Mesenteric fat pad (tissue), 1 donor: ENCODE measurements at places on chromosomes 7 and 10. TPM values are rescaled to one million over a fixed set of nuclear protein-coding genes. Genes with fewer than 3 reads are reported as not detected.

- DNase-seq: no peak
These were observed 58.4 kb upstream of the ETV1 start for GRCh38 chr7:14047709-14048399.

- no peak for DNase-seq
These were observed 59.4 kb downstream of the EBLN1 start for GRCh38 chr10:22158426-22158825.

- DNase-seq: no peak
These were observed 16.6 kb upstream of the ADRB1 start for GRCh38 chr10:114027041-114027394.

DNA sequence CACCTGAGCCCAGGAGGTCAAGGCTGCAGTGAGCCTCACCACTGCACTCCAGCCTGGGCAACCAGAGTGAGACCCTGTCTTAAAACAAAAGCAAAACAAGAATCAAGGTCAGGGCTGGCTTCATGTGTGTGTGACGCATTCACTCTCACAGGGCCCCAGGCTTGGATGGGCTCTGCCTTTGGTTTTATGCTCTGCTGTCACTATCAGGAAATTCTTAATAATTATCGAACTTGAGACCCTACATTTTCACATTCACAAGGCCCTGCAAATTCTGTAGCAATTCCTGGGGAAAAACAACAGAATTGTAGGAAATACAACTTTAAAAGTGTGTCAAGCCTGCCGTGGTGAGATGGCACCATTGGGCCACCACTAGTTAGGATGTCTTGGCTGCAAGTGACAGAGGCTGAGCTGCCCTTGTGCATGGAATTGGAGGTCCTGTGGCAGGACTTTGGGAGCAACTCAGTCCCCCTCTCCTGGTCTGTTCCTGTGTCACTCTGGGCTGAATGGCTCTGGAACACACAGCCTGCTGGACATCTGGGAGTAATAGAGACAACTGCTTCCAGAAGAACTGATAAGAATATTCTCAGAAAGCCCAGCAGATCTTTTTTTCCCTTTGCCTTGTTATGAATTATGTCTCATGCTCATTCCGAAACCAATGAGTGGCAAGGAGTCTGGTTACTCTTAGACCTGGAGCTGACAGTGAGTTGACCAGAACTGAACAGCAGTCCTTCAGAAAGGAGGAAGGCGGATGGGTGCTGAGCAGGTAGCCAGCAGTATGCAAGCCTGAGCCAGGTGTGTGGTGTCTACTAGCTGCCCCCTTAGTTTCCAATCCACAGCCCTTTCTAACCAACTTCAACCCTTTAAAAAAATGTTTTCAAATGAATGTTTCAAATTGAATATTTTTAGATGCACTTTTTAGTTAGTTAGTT is 3.6 kb downstream of the UBE2D4 start:
- peak; percentile 69 for DNase-seq

- DNase-seq: no peak
These were observed 185.8 kb downstream of the GRM8 start for GRCh38 chr7:127066974-127067373.

DNA sequence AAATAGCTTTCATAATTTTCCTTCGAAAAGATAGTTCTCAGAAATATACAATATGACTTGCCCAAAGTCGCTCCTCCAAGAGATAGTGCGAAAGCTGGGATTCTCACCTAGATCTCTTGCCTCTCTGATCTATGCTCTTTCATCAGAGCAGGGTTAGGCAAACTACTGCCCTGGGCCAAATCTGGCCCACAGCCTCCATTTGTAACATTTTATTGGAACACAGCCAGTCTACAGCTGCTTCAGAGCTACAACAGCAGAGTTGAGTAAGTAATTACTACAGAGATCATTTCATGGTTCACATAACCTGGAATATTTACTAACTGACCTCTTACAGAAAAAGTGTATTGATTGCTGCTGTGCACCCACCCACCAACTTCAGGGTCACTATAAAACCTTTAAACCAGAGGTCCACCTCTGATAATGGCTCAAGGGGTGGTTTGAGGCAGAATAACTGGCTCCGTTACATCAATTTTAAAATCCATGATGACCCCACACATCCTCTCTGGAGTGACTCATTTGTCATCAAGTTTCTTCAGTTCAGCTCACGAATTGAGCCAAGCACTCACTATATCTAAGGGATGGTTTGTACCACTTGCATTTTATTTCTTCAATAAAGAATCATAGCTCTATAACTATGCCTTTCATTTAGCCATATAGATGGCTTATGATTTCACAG is 1019.0 kb downstream of the XPNPEP1 start:
- DNase-seq: no peak

DNA sequence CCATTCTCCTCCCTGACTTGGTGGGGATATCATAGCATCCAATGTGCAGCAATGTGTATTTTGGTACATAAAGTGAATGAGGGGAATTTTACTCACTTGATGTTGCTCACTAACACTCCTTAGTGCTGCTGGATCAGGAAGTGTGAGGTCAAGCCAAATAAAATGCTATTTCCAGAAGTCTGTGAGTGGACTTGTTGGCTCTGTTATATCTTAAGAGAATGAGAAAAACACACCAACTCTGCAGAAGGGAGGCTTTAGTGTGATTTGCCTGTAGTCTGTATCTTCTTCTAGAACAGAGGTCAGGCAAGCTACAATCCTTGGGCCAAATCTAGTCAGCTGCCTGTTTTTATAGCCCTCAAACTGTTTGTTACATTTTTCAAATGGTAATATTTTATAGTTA is 154.3 kb downstream of the POLR1F start:
- DNase-seq: no peak

- no peak for DNase-seq
These were observed 419.5 kb downstream of the PHTF2 start for GRCh38 chr7:78218051-78218450.

GRCh38 chr10:111968647-111969046 is 214.9 kb downstream of the GPAM start:
- DNase-seq: no peak

DNA sequence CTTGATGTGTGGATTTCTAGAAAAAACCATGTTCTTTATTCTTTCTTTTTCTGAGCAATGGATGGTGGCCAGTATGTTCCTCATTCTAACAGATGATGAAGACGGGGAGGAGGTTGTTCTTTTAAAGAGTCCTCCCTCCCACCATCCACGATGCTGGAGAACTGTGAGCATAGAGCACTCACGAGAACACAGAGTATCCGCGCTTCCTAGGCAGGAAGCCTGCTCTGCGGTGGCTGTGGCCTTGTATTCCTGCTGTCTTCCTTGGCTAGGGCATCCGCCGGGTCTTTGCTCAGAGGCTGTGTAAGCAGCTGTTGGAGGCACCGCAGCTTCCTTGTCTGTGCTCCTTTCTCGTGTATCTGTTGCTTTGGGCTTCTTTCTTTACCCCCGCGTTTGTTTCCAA is 214.2 kb downstream of the CCDC3 start:
- DNase-seq: no peak

GRCh38 chr10:75776738-75777504 is 345.5 kb downstream of the LRMDA start:
- no peak for DNase-seq

GRCh38 chr10:124719213-124719851 is 24.8 kb downstream of the FAM53B start:
- no peak for DNase-seq

GRCh38 chr10:15335508-15335907 is 35.6 kb downstream of the FAM171A1 start:
- DNase-seq: no peak

DNA sequence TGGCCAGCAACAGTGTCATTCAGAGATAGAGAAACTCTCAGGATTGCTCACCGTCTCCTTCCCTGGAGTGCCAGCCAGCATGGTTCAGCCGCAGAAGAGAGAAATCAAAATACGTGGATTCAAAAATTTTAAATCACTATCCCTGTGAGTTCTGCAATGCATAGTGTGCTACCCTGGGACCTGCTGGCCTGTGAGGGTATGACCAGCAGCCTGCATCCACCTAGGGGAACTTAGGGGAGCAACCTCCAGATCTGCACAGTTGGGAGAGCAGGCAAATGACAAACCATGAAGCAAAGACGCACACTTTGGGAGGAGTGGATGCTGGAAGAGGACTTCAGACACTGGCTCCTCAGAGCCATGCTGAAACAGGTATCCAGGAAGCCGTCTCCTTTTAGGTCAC is 639.3 kb downstream of the TNS3 start:
- DNase-seq: no peak

- no peak for DNase-seq
These were observed 21.4 kb upstream of the SMC3 start for GRCh38 chr10:110546077-110546476.

DNA sequence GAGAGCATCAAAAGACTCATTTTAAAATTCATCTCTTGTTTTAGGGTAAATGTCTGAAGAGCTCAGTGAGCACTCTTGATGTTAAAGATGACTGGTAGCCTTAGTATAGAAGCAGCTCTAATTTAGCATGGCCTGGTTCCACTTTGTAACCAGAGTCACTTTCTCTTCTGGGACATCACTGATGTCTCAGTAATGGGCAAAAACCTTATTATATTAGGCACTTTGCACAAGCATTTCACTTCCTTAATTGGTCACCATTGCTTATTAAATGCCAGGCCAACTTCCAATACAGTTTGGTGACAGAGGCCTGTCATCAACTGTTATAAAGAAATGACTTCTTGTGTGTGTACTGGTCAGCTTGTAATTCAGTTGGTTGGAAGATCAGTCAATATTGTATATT is 53.0 kb downstream of the STEAP1B start:
- no peak for DNase-seq

Gene SLC26A4
- total RNA-seq: 0.67 TPM

Gene NEUROD6
- total RNA-seq: not detected

Gene NOM1
- 19.9 TPM for total RNA-seq

Gene LMBR1
- 69.2 TPM for total RNA-seq

Gene NPTX2
- 23.8 TPM for total RNA-seq

Gene GHITM
- 146 TPM for total RNA-seq
